ENCODE measurements at places on chromosomes 3 and 15.

GRCh38 chr3:32431481-32431880 is 39.8 kb downstream of the CMTM7 start:
- no peak for DNase-seq

DNA sequence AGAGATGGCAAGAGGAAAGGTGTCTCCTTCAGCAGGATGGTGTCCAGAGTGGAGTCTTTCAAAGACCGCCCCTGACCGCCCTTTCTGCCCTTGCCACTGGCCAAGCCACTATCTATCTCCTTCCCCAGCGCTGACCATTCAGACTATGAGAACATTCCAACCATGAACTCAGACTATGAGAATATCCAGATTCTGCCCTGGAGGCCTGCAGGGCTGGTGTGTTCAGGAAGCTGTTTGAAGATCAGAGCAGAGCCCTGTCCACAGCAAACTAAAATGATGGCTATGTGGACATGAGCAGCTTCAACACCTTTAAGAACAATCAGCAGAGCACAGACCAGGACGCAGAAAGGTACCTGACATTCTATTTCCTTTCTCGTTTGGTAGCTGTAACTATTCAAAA is 57.3 kb upstream of the WNT7A start:
- no peak for DNase-seq

DNA sequence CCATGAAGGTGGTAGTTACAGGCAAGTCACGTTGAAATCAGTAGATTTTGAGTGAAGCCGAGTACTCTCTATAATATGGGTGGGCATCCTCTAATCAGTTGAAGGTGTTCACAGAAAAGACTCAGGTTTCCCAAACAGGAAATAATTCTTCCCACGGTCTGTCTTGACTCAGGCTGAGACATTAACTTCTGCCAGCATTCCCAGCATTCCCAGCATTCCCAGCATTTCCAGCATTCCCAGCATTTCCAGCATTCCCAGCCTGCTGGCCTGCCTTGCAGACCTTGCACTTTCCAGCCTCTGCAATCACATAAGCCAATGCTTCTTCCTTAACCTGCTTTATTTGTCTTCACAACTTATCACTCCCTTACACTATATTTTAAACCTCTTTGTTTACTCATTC is 542.3 kb upstream of the ROBO2 start:
- DNase-seq, result peak; percentile 5

GRCh38 chr3:8954938-8955763 is 8.1 kb downstream of the RAD18 start:
- DNase-seq, result peak; percentile 23

- peak; percentile 99 for DNase-seq
Observed at GRCh38 chr3:40456940-40457823, at the start of gene RPL14. Gene RPL14, plus strand, starts transcription at chr3:40457339. Its CDS starts 133 bp downstream, at chr3:40457472.

GRCh38 chr3:131036200-131036816 is 9.6 kb downstream of the NEK11 start:
- DNase-seq, result peak; percentile 57

GRCh38 chr3:31659246-31659645 is 126.5 kb downstream of the STT3B start:
- peak; percentile 9 for DNase-seq

DNA sequence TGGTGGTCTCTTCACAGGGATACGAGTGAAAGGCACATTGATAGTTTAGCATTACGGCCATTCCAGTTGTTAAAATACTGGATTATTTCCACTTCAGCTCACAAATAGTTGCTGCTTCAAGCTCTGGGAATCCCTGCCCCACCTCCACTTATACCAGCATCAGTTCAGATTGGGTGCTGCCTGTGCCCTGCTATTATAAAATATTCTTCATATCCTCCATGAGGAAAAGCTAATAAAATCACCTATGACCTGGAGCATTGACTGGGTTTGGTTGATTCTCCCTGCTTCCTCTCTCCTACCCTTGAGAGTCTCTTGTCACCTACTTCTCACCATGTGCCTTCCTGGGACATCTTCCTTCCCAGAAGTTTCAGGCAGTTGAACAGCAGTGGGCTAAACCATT is 529.0 kb downstream of the MCTP2 start:
- DNase-seq, result no peak

- no peak for DNase-seq
Observed at GRCh38 chr15:49946681-49947080, 172.4 kb downstream of the ATP8B4 start.

- no peak for DNase-seq
Observed at GRCh38 chr15:51444112-51444511, 102.7 kb downstream of the GLDN start.
